ENCODE measurements at places on chromosomes 11 and 22.

DNA sequence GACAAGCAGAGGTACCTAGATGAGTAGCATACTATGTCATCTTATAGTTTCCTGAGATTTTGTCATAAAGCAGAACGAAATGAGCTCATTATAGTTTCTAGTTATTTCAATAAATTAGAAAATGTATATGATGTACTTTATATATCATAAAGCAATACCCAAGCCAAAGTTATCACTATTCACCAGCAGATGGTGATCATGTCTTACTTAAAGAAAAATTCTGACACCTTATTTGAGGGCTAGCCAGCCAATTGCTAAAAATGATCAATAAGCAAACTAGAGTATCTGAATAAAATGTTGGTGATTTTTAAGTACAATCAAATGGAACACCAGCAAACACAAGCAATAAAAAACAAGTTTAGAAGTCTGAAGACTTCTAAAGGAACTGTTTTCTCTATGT is 44.1 kb downstream of the RSF1 start:
- no peak for DNase-seq

DNA sequence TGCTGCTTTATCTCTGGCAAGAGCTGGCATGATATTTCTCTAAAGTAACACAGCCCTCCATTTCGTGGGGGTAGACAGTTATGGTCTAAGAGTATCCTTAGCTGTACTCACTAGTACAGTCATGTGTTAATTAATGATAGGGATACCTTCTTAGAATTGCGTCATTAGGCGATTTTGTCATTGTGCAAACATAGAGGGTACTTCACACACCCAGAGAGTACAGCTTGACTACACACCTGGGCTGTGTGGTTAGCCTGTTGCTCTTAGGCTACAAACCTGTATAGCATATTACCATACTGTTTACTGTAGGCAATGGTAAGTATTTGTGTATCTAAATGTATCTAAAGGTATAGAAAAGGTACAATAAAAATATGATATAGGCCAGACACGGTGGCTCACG is 17.0 kb downstream of the XRCC6 start:
- no peak for DNase-seq

DNA sequence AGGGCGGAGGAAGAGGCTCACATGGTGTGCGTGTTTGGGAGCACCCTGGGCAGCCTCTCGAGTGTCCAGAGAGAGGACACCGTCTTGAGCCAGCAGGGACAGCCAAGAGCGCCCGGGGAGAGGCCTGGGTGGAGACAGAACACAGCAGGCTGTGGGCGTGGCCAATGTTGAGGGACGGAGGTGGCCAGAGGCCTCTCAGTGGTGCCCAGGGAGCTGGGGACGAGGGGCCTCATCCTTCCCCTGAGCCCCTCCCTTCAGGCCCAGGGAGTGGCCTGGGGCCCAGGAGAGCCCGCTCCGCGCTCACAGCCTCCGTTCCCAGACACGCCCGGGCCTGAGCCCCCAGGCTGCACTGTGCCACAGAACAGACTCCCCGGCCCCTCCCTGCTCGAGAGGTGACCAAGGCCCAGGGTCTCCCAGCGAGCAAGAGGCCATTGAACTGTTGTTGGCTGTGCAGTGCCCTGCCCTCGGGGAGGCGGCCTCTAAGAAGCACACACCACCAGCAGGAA is 48.4 kb downstream of the CDKN1C start:
- peak; percentile 15 for DNase-seq

DNA sequence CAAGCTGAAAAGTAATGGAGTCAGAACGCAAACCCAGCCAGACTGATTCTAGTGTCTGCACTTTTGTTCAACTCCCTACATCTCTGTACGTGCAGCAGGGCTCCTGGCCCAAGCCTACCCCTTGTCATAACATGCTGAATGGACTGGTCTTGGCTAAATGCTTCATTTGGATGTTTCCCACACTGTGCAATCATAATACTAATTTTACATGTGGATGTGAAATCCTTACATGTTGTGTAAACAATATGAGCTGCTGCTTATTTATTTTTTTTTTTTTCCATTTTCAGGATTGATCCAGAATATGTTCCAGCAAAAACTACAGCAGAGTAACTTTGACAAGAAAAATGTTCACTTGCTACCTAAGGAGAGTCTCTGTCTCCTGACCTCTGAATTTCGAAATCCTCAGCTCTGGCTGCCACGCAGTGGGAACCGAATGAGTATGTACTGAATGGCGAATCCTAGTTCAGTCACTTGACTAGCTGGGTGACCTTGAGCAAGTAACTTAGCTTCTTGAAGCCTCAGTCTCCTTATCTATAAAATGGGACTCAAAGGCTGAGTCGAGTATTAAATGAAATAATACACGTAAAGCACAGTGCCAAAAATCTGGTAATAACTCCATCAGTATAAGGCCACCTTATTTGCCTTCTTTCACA is 133.4 kb downstream of the EHF start:
- DNase-seq = no peak

DNA sequence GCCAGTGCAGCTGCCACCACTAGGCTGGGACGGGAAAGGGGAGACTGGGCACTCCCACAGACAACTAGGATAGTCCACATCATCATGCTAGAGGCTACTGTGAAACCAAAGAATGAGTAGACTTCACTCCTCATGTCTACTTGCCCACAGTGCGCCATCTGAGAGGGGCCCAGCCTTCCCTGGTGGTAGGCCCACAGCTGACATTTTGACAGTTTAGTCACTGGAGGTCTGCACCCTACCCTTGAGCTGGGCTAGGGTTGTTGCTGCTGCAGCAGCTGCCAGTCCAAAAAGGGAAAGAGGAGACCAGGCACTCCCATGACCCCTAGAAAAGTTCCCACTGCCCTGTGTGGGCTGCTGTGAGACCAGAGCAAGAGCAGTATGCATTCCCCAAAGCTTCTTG is 141.2 kb downstream of the DLG2 start:
- DNase-seq = no peak

GRCh38 chr11:120228794-120229384 is 11.1 kb upstream of the POU2F3 start:
- DNase-seq = no peak
